ENCODE measurements at places on chromosomes 13 and 19.

- DNase-seq: no peak
These were observed 572.6 kb upstream of the KLF12 start for GRCh38 chr13:74706801-74707200.

DNA sequence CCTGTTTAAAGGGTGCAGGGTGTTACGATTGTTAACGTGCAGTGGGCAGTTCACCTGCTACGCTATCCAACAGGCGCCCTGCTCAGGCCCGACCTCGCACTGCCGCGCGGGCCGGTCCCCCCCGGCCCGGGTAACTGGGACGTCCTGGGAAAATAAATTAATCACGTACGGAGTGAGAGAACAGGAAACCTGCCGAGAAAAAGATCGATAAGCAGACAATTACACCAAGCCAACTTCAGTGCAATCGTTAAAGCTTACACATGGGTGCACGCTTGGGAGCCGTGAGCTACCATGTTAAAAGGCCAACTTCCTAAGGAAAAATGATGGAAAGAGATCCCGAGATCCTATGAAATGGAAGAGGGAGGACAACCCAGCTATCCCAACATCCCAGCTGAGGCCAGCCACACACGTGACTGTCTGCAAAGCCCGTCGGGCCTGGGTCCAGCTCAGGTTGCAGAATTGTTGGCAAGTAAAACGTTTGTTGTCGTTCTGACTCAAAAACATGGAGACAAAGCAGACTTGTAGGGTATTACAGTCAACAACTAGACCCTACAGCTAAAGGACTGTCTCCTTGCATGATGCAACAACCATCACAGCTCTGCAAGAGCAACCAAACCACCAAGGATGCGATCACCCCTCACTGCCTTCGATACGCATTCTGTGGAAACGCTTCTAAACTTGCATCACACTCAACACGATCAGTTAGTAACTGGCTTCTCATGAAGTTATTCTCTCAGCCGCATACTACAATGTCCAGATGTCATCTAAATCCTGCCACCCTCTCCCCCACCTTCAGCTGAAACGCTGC is 741 bp upstream of the TUBGCP3 start:
- no peak for DNase-seq

- DNase-seq: peak; percentile 56
These were observed 10.7 kb downstream of the PTGIR start for GRCh38 chr19:46614114-46614722.

- DNase-seq: no peak
These were observed at the start of gene LMTK3 for GRCh38 chr19:48511800-48512503. TSS of gene LMTK3 (minus strand) at chr19:48511835. CDS start at chr19:48511576, 259 bp downstream.

GRCh38 chr13:48542138-48542537 is 9.3 kb upstream of the RCBTB2 start:
- no peak for DNase-seq

All from activated CD8-positive, alpha-beta memory T cell treated with anti-CD3 and anti-CD28 coated beads for 4 hours (primary cell).